ENCODE measurements at places on chromosomes 7 and 10.
A peak's percentile ranks its signal among the peaks of the same experiment; 100 is the strongest.

DNA sequence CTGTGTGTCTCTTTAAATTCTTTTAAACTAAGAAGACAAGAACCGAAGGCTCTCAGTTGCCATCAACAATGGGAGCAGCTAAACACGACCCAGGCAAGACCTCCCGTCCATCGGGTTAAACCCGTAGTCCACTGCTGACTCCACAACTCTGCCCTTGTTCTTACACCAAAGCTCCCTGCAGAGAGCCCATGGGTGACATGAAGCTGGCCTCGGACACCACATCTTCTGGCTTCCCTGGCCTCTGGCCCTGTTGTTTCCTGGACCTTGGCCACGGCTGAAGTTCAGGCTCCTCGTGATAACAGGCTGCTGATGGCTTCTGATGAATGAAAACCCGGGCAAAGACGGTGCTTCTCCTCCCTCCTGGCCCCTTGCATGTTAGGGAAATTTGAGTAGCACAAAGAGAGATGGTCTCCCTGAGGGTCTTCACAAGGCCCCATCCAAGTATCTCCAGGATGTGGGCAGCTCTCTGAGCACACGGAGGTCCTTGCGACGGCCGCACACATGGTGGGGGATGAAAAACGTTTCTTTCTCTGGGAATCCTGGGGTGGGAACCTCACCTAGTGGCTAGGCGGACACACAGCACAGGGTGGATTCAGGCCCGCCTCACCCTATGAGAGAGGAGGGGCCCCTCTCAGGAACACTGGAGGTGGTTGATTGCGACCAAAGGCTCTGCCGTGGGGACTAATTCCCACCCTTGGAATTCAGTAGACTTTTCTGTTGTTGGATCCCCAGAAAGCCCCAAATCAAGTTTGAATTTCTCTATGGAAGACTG is 271.1 kb downstream of the ADARB2 start:
- no peak for DNase-seq

- DNase-seq: peak; percentile 49
These were observed 136.2 kb upstream of the FZD8 start for GRCh38 chr10:35778306-35778705.

- peak; percentile 66 for DNase-seq
These were observed 53.1 kb upstream of the KMT2E start for GRCh38 chr7:104960741-104961448.

DNA sequence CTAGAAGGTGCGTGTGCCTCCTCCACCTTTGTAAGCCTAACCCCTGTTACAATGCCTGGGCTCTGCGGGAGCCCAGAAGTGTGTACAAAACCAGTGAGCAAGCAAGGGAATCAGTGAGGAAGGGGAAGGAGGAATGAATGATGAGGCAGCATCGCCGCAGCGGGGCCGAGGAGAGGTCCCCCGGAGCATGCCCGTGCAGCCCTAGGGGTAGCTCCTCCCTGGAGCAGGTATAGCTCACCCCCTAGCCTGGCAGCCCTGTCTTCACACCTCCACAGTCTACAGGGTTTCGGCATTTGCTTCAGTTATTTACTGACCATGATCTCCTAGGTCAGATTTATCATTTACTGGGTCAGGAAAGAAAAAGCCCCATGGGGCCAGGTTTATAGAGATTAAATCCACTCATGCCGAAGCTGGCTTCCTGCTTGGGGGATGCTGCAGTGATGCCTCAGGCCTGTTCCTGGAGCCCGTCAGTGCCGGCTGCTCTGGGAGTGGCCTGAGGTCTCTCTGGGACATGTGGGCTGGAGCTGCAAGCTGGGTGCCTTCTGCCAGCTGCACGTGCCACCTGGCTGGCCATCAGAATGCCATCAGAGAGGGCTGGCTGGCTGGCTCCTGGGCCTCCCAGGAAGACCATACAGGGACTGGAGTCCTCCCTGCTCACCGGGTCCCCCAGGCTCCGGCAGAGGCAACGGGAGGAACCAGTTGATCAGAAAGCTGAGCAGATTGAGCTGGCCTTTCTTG is 138.9 kb downstream of the GRK5 start:
- no peak for DNase-seq

GRCh38 chr10:42943025-42943818 is 133.6 kb upstream of the RET start:
- no peak for DNase-seq

DNA sequence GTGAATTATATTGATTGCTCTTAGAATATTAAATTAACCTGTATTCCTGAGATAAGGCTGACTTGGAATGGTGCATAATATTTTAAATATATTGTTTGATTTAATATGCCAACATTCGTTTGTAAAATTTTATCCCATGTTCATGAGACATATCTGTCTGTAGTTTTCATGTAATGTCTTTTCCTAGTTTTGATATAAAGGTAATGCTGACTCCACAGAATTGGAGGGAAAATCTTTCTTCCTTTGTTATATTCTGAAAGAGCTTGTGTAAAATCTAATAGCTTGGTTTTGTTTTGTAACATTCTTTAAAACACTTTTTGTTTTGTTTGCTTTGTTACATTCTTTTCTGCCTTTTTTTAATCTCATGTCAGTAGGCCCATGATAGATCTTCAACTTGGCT is 657.0 kb downstream of the DNAJB9 start:
- DNase-seq: no peak

DNA sequence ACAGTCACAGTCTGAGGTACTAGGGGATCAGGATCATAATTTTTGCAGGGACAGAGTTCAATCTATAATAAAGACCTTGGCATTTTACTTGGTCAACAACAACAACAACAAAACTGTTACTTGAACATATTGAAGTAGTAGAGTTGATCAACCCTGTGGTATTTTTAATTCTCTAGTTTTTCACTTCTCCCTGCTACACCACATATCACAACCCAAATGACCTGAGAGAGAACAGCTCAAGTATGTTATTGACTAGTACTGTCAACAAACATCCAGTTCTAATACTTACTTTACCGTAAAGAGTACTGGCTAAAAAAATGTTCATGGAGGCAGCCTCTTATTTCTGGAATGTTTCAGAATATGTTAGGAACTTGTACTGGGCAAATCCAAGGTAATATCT is 90.5 kb upstream of the FAM3C start:
- DNase-seq: no peak

GRCh38 chr10:89384474-89385340 is 6.9 kb downstream of the IFIT1B start:
- no peak for DNase-seq

GRCh38 chr7:23017309-23017708 is 3.4 kb upstream of the HYCC1 start:
- no peak for DNase-seq

DNA sequence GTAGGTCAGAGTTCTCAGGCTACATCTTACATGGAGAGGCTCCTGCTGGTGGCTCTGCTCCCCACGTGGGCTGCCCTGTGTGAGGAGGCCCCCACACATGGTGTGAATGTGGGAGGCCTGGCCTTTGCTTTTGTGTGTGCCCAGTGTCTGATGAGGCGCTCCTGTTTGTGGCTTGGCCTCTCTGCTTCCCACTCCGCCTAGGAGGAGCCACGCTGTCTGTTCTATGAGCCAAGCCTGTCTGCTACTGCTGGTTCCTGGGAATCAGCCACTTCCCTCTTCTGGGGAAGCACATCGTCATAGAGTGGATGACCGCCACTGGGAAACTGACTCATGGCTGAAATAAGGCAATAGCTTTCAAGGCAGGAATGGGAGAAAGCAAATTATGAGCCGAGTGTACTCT is 87.1 kb downstream of the CYP26A1 start:
- DNase-seq: peak; percentile 44

DNA sequence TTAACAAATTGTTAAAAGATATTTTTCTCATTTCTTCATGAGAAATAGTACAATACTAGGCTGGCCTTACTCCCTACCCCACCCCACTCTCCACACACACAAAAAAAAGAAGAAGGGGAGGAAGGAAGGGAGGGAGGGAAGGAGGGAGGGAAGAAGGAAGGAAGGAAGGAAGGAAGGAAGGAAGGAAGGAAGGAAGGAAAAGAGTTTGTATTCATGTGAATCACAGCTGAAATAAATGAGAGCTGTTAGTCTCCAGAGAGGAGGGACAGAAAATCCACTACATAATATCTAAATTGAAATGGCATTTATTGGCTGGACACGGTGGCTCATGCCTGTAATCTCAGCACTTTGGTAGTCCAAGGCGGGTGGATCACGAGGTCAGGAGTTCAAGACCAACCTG is 57.8 kb downstream of the SEMA3A start:
- no peak for DNase-seq

DNA sequence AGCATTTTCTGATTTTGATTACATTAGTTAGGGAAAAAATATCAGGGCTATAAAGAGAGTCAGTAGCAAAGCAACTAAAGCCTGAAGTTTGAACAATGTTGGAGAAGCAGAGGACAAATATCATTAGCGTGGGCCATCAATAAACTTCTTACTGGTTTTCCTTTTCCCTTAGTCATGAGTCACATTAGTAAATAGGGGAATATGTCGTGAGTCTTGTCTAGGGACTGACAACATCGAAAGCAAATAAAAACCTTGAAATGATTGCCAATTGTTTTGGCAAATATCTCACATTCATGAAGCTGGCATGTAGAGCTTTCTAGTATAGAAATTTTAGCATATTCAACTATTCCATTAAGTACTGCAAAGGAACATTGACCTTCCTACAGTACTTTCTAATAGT is 806.0 kb upstream of the SORCS1 start:
- no peak for DNase-seq

DNA sequence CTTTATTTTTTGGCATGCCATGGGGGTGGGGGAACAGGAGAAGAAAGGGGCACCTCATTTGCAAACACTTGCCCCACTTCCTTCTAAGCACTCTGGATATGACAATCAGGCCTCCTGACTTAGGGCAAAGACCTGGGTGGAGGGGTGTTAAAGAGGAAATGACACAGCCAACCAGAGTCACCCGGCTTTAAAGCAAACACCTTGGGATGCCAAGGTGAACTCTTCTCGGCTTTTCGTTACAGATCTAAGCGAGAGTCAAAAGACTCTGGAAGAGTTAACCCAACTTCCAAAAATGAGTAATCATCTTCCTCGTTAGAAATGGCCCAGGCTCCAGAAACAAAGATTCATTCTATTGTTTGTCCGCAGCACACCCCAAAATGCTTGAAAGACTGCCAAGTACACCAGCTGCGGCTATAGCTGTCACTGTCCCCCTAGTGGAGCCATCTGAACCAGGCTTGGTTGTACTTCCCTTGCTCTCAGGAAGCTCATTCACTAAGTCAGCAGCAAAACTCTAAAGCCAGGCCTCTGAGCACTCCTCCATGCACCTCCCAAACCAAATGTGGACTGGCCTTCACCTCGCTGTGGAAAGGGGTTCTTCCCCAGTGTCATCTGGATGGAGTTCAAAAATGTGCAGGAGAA is 24.8 kb downstream of the FAM53B start:
- peak; percentile 95 for DNase-seq

- no peak for DNase-seq
These were observed 88.3 kb downstream of the BAMBI start for GRCh38 chr10:28765641-28766040.

DNA sequence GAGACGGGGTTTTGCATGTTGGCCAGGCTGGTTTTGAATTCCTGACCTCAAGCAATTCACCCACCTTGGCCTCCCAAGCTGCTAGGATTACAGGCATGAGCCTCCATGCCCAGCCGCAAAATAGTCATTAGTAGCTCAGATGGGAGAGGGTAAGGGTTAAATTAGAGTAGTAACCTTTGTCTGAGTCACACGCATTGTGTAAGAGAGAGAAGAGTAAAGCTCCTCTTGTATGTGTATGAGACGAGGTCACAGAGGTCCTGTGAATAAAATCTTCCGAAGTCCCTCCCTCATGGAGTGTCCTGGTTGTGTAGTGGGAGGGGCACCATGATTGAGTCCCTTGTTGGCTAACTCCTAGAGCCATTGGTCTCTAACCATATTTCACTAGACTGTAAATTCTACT is 85.2 kb upstream of the CDC14C start:
- no peak for DNase-seq

DNA sequence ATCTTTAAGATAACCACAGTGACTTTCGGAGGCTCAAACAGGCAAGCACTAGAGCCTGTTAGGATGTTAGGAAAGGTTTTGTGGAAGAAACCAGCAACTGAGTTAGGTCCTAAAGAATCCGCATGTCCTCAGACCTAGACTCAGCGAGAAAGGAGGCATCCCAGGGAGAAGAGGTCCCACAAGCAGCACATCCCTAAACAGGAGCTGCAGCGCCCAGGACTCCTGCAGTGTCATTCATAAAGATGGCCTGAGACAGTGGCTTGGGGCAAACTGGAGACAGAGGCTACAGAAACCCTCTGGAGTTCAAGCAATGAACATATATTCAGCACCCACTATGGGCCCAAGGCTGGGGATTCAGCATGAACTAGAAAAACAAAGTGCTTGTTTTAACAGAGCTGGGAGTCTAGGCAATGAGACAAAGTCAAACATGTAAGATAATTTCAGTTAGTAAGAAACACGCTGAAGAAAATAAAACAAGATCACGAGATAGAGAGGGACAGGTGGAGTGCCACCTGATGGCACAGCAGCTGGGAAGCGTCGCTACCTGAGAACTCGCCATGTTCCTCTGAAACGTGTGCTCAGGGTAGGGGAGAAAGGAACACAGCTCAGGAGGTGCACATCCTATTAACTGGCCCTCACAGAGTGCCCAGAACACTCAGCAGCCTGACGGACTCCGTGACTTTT is 48.1 kb downstream of the PARD3 start:
- no peak for DNase-seq

GRCh38 chr7:42185726-42186125 is 51.3 kb downstream of the GLI3 start:
- DNase-seq: no peak
